ENCODE measurements at places on chromosomes 2 and 18.

DNA sequence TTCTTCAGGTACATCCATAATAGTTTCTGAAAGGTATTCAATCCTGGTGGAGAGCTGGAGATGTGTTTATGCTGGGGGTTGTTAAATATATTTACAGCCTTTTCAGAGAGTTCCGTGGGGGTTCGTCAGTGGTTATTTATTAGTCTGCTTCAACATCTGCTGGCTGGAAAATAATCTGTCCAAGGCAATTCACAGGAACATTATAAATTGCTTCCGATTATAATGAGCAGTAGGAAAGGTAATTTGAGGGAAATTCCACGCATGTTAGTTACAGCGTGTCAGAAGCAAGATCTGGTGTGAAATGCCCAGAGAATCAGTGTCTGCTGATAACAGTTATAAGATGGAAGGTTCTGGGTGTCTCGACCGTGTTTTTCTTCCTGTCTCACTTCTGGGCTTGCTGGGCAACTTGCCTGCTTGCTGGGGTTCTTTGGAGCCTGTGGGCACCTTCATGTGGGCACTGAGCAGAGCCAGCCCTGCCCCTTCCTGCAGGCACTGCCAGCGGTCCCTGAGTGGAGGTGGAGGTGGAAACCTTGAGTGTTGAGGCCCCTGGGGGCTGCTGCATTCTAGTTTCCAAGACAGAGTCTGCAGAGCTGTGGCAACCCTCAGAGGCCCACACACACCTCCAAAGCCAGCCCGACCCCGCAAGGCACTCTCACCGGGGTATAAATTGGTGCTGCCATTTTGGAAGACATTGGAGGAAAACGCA is 185.7 kb downstream of the FAM210A start:
- no peak for DNase-seq
- no peak overlapping the region for H3K4me3 ChIP-seq
- no peaks in the 10 kb centered on the region for H3K36me3 ChIP-seq

DNA sequence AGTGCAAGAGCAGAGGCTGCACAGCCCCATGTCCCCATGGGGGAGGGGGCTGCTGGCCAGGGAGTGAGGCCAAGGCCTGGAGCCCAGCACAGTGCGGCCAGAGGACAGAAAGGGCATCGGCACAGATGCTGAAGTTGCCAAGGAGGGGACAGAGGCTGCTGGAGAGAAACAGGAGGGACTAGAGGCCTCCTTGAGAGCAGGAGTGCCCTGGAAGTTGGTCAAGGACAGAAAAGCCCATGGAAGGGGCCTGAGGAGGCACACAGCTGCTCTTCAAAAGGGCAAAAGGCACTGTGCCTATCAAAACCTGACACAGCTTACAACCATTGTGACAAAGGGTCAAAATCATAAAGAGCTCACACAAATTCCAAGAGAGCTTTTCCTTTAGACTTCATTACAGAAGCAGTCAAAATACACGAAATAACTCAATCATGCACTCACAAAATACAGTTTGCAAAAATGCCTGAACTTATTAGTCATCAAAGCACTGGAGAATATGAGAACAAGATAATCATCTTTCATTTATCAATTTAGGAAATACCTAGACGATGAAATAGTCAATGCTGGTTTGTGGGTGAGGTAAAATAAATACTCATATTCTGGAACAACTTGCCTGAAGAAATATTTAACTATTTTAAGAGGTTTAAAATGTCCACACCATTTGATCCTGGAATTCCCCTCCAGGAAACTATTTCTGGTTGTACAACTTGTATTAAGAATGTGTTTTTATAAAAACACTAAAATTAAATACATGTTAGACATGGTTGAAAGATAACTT is 79.6 kb downstream of the USP40 start:
- peak; percentile 64 for DNase-seq
- H3K27me3 ChIP-seq = no peaks in the 10 kb centered on the region
- no peak overlapping the region for H3K27ac ChIP-seq
- H3K4me3 ChIP-seq = no peak overlapping the region
- peaks cover 30% of the 10 kb centered on the region for H3K36me3 ChIP-seq
- H3K4me1 ChIP-seq = peaks cover 12% of the 10 kb centered on the region

DNA sequence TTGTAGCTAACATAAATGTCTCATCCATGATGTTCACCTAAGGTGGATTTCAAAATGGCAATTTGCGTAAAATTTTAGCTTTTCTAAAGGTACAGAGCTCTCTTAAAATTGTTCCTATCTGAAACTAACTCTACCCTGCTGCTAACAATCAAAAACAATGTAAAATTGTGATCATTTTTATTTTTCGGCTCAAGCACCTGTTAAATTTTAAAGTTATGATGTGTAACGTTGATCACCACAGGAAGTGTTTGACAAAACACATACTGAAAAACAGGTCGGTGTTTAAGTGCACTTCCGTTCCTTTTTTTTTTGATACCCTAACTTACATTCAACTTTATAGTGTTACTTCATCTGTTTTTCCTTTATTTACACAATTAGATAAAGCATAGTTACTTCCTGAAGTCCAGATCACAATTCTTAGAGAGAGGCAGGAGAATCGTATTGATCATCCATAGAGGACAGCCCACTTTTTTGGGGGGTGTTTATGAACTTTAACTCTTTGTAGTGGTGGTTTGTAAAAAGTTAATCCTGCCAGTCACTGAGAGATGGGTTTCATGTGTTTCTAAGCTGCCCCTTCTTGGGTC is 6.0 kb upstream of the NCK2 start:
- no peaks in the 10 kb centered on the region for H3K27me3 ChIP-seq
- H3K36me3 ChIP-seq = no peaks in the 10 kb centered on the region
- no peak overlapping the region for H3K27ac ChIP-seq
- no peaks in the 10 kb centered on the region for H3K4me1 ChIP-seq
- no peak for DNase-seq

DNA sequence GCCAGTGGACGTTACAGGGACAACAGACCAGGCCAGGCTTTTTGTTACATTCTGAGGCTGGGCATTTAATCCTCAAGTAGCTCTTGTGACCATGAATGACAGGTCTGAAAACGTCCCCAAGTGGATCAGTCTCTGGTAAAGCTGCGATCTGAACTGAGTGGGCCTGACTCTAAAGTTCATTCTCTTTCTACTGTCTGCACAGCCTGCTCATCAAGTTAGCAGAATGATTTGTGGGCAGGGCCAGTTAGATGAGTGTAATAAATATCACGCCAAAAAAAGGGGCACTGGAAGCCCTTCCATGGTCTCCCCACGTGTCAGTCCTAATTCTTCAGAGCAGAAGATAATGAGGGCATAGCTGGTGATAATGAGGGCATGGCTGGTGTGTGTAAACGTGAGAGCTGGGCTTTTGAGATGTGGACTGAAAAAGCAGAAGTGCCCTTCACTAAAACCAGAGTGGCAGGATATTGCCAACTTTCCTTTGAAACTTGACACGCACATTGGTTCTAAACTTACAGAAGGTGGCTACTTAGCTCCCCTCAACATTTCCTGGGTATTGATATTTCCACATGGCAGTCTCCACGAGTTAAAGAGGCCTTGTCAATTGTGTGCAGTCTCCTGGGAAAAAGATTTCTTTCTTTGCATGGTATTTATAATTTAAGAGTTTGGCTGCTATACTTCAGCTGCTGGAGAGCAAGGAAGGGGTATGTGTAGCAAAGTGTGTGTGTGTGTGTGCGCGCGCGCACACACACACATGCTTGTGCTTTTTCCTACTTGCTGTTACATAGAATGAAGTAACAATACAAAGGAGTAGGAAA is 72.7 kb upstream of the LYPD6B start:
- H3K27ac ChIP-seq = no peak overlapping the region
- peaks cover 10% of the 10 kb centered on the region for H3K4me1 ChIP-seq
- no peaks in the 10 kb centered on the region for H3K27me3 ChIP-seq
- DNase-seq = peak; percentile 71
- H3K36me3 ChIP-seq = no peaks in the 10 kb centered on the region

DNA sequence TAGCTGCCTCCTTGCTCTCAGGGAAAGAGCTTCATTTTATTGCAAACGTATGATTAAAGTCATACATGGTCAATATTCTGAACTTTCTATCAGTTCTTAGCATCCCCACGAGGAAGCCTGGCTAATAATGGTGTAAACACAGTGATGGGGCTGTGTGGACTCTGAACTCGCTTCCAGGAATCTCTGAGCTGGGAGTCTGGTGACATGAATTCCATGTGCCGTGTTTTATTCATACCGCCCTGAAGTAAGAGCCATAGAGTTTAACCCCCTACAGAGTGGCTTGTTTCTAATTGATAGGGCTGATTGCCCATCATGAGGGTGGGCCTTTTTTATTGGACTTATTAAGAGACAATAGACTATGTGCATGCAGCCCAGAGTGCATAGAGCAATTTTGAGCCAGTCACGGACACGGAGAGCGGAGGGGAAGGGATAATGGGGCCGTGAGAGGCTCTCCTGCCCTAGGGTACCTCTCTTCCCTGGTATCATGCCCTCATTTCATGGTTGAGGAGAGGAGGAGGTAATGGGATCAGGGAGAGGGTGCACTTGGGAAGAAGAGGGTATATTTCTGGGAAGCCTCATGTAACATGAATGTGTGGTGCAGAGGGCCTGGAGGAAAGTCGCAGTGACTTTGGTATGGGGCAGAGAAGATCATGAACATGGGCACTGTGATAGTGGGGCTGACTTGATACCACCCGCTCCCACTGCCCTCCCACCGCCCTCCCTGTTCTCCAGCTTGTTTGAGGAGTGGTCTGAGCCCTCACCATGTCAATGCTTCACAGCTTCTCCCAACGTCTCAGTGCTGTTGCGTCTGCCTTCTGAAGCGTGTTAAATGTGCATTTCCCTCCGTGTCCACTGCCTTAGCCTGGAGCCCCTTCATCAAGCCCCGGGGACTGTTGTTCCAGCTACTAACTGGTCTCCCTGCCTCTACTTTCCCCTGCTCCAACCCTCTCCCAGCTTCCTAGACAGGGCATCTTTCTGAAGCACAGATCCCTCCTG is 73.2 kb downstream of the IL1R2 start:
- peak overlapping the region; percentile 83 for H3K27ac ChIP-seq
- no peaks in the 10 kb centered on the region for H3K27me3 ChIP-seq
- H3K4me1 ChIP-seq = peaks cover 82% of the 10 kb centered on the region
- DNase-seq = peak; percentile 66

GRCh38 chr2:96315400-96316071 is 9.6 kb upstream of the ITPRIPL1 start:
- no peaks in the 10 kb centered on the region for H3K36me3 ChIP-seq
- H3K27ac ChIP-seq = no peak overlapping the region
- H3K27me3 ChIP-seq = peaks cover 25% of the 10 kb centered on the region
- no peak overlapping the region for H3K4me3 ChIP-seq

DNA sequence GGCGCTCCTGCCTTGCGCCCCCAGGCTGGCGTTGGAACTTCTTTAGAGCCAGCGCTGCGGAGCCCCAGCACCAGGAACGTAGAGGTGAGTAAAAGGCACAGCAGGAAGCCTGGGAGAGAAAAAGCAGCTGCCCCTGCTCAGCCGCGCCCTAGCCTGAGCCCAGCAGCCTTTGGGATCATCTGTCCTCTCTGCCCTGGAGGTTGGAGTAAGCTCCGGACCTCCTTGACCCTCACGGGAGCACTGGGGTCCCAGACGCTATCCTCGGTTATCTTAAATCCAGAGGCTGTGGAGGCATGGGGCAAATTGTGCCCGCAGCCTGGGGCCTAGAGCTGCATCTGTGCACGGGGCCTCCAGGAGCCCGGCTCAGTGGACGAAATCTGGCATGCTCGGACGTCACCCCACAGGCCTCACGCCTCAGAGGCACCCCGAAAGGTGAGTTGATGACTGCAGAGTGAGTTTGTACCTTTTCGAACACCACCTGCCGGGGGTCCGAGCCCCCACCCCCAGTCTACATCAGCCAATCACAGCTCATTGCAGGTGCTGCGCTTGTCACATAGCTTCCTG is 1.6 kb upstream of the SLC66A2 start:
- peaks cover 4% of the 10 kb centered on the region for H3K36me3 ChIP-seq
- H3K4me3 ChIP-seq = no peak overlapping the region
- no peak for DNase-seq
- peak overlapping the region; percentile 28 for H3K27ac ChIP-seq
- H3K27me3 ChIP-seq = no peaks in the 10 kb centered on the region

DNA sequence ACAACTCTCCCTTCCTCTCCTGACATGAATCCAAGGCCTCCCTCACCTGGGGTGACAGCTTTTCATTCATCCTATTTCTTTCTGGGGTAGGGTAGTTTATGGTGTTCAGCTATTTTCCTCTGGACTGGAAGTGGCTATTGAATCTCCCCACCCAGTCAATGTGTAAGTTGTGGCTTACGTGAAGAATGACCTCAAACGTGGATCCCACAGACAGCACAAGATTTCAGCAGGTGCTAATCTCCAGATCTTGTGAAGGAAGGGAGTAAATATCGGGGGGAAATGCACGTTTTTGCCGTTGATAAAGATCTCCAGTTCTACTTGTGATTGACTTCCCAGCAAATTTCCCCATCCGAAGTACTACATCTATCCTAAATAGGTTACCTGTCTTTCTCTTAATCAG is 71.4 kb upstream of the THOC1 start:
- no peak overlapping the region for H3K27ac ChIP-seq
- no peaks in the 10 kb centered on the region for H3K4me1 ChIP-seq
- H3K4me3 ChIP-seq = no peak overlapping the region
- no peak for DNase-seq

GRCh38 chr18:35091841-35092240 is 50.6 kb downstream of the MAPRE2 start:
- H3K4me3 ChIP-seq = no peak overlapping the region
- no peaks in the 10 kb centered on the region for H3K4me1 ChIP-seq

GRCh38 chr2:151410485-151410834 is 758 bp downstream of the RIF1 start:
- DNase-seq = peak; percentile 39
- peaks cover 6% of the 10 kb centered on the region for H3K36me3 ChIP-seq
- peak overlapping the region; percentile 94 for H3K27ac ChIP-seq
- peak overlapping the region; percentile 99 for H3K4me3 ChIP-seq
- H3K4me1 ChIP-seq = no peaks in the 10 kb centered on the region

DNA sequence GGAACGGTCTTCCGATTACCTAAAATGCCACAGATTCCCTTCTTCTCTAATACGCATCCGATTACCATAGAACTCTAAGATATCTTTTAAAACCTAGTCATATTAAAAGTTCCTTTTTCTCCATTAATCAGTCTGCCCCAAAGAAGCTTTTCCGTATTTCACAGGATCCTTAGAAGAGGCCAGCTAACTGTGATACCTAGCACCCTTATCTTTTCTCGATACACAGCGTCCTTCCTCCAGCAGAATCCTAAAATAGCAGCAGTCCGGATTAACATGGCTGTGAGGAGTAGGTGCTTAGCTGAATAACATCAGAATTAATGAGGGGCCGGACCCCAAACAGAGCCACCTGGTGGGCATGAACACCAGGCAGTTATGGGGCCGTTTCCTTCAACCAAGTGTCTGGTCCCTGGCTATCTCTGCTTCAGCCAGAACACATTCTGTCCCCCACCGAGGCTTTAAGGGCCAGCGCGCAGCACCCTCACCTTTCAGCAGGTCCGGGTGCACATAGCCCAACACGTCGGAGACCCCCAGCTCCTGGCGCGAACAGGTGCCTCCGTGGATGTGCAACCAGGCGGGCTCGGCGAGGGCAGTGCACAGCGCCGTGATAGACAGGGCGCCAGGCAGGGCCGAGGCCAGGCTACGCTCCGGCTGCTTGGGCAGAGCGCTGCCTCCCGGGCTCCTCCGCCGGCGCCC is 995 bp downstream of the TMEM127 start:
- peaks cover 10% of the 10 kb centered on the region for H3K4me1 ChIP-seq
- peak; percentile 28 for DNase-seq
- peak overlapping the region; percentile 87 for H3K4me3 ChIP-seq
- H3K27ac ChIP-seq = peak overlapping the region; percentile 92

GRCh38 chr2:184644685-184645084 is 46.4 kb downstream of the ZNF804A start:
- no peaks in the 10 kb centered on the region for H3K27me3 ChIP-seq
- no peak for DNase-seq
- H3K4me3 ChIP-seq = no peak overlapping the region
- H3K4me1 ChIP-seq = no peaks in the 10 kb centered on the region
- no peaks in the 10 kb centered on the region for H3K36me3 ChIP-seq
